Activated T-helper 1 cell treated with anti-CD3 and anti-CD28 coated beads, Interleukin-2, amount 50 U/mL, for 16 hours (primary cell): ENCODE measurements at places on chromosomes 11 and 22.

GRCh38 chr11:121800731-121801393, 315.2 kb downstream of the BLID start:
- DNase-seq, result no peak

DNA sequence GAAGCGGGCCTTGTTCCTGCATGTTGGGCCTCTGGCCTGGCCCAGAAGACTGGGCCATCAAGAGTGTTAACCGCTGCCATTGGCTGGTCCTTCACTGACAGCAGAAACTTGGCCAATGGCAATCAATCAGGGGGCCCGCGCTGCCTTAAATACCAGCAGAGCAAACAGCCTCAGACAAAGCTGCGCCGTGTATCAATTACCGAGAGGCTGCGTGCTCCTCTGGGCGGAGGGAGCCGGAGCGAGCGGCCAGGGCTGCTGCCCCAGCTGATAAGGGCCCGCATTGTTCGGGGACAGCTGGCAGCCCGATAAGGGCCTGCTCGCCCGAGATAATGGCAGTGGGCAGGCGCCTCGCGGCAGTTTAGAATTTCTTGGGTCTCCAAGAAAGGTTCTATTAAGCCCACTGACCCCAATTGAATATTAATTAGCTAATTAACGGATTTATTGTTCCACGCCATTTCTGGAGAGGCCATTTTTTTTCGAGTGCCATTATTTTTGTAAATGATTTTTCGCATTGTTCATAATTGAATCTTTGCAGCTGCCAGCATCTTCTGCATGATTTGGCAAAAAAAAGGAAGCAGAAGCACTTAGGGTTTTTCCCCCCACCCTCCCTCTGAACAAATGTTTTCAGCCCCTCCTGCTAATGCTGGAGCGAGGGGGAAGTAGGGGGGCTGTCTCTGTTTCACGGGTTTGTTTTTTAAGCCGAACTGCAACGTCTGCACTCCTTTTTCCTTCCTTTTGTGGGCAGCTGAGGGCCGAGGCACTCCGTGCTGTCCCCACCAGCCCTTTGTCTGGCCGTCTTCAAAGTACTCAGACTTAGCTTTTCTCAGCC, 37.6 kb upstream of the RIC3 start:
- no peak for DNase-seq

DNA sequence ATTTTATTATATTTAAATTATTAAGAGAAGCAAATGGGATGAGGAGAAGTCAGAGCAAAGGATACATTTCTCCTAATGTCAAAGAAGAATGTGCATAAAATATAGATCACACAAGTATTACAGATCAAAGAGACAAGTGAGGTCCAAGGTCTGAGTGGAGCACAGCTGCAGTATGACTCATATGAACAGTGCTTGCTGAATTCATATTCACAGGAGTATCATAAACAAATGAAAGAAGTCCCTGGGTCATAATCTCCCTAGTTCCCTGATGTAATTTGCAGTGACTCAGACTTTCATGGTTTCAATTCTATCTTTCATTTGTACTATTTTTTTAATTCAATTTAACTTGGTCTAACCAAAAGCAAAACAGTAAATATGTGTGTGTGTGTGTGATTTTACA, 499.0 kb upstream of the CCDC179 start:
- DNase-seq, result no peak

DNA sequence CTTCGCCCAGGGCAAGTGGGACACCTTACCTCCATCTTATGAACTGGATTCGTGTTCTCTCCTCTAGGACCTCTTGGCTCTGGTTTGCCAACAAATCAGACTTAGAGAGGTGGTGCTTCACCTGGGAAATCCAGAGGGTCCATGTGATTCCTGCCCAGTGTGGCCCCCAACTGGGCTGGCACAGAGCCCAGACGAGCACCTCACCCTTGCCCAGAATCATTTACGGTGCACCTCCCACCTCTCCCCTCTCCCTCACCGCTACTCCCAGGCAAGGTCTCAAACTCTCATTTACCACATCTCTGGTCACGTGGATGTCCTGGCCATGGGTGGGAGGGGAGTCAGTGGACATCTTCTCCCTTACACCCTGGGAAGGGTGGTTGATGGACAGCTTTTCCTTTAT, 1.1 kb downstream of the SPATA19 start:
- DNase-seq, result no peak

GRCh38 chr11:11856638-11857037, 14.9 kb downstream of the USP47 start:
- no peak for DNase-seq
